ENCODE measurements at places on chromosomes 1 and 21.

GRCh38 chr1:221723848-221724236 is 18.0 kb downstream of the DUSP10 start:
- DNase-seq: no peak

GRCh38 chr1:35807614-35808449 is at the start of gene AGO4:
TSS of gene AGO4 (plus strand) at chr1:35808016. CDS start at chr1:35808417, 401 bp downstream.
- peak; percentile 36 for DNase-seq

DNA sequence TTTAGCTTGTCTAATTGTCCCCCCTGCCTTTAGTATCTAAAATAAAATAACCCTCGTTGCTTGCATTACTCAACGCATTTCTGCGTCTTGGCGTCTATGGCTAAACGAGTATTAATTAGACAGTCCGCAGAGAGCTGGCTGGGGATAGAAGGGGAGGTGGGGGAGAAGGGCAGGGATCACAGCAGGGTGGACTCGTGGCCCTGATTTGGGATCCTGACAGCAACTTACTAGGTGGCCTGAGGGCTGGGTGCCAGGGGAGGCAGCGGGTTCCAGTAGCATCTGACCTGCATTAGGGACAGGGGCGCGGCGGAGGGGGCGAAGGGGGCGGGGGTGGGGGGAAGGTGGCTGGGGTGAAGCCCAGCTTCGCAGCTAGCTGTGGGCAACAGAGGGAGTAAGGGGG is 1.1 kb upstream of the BACE2 start:
- DNase-seq: no peak

DNA sequence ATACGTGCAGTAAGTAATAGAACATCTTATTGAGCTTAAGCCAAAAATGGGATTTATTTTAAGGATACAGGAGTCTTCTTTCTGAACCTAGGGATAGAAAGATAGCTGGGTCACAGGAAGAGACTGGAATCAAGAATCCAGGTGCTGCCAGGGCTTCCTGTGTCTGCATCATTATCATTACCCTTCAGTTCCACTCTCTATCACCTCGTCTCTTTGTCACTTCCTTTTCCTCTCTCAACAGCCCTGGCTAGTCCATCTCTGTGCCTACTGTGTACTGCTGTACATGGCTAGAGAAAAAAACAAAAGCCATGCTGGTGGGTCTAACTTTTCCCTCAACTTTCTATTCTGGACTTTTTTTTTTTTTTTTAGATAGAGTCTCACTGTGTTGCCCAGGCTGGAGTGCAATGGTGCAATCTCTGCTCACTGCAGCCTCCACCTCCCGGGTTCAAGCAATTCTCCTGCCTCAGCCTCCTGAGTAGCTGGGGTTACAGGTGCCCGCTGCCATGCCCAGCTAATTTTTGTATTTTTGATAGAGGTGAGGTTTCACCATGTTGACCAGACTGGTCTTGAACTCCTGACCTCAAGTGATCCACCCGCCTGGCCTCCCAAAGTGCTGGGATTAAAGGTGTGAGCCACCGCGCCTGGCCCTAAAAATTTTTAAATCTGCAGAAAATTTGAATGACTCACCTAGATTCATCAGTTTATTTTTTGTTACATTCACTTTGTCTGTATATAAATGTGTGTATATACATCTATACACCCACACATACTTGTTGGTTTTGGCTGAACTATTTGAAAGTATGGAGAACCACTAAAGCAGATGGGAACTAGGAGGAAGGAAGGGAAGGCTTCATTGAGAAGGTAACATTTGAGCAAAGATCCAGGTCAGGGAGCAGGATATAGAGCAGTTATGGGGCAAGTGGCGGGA is 31.9 kb downstream of the UBE4B start:
- DNase-seq: no peak

- DNase-seq: no peak
These were observed 798.1 kb downstream of the ADGRL2 start for GRCh38 chr1:82598812-82599211.

DNA sequence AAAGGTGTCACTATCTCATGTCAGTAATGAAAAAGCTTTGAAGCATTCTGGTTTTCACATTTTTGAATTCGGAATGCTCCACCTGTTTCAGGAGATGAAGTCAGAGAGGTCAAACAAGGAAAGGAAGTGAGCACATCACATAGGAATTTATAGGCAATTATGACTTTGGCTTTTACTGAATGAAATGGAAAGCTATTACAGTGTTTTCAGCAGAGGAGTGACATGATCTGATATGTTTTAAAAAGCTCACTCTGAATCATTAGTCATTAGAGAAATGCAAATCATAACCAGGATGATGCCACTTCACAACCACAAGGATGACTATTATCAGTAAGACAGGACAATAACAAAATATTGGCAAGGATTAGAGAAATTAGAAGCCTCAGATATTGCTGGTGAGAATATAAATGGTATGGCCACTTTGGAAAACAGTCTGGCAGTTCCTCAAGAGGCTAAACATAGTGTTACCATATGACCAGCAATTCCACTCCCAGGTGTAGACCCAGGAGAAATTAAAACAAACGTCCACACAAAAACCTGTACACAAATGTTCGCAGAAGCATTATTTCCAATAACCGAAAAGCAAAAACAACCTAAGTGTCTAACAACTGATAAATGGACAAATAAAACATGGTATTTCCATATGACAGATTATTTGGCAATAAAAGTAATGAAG is 7.5 kb downstream of the TAF1A start:
- peak; percentile 17 for DNase-seq

- DNase-seq: peak; percentile 90
These were observed 156.0 kb downstream of the PDE4B start for GRCh38 chr1:65948609-65949229.

- no peak for DNase-seq
These were observed 20.7 kb downstream of the FNBP1L start for GRCh38 chr1:93468662-93469061.

DNA sequence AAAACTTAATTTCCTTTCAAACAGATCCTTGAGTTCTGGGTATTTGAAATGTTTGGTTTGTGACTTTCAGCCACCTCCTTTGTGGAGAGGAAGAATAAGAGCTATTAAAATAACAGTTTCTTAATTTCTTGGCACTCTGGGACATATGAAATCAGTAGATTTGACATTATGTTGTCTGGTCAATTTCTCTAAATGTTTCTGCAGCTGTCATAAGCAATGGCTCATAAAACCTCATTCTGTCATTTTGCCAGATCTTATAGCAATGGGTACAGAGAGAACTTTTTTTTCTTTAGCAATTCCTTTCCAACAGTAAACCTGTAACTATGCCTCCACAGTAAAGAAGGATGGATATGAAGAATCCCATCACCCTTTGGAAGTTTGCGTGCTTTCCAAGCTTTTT is 52.6 kb downstream of the LAMC1 start:
- DNase-seq: peak; percentile 68

- no peak for DNase-seq
These were observed 100.6 kb downstream of the CRYAA start for GRCh38 chr21:43269440-43269839.

GRCh38 chr1:211908453-211908852 is 77.9 kb upstream of the LPGAT1 start:
- DNase-seq: no peak

DNA sequence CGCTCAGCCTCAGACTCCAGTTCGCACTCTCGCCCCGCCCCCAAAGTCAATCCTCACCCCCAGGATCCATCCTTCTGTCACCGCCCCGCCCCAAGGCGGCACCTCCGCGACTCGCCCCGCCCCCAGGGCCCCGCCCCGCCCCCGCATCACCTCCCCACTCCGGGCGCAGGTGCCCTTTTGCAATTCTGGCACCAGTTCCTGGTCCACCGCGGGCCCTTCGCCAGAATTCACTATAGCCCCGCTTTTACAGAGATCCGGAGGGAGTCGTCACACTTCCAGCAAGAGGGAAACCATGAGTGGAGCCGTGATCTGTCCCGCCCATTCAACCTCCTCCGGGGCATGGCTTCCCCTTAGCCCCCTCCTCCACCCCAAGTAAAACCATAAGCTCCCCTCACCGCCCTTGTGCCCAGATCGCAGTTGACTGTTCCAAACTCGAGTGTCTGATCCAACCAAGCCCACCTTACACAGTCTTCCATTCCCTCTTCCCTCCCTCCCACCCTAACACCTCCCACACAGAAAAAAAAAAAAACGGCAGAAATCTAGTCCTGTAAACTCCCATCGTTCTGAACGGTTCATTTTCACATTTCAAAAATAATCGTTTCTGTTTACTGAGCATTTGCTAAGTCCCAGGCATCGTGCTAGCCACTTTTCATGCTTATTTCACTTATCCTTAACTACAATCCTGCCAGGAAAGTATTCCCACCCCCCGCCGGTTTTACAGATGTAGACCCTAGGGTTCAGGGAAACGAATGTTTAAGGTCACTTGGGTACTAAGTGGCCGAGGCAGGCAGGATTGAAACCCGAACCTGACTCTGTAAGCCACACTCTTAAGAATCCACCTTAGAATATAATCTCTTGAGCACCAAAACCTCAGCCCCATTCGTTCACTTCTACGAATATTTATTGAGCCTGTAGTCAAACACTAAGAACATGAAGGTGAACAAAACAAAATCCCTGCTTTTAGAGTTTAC is 1.3 kb upstream of the DNAJC16 start:
- peak; percentile 11 for DNase-seq

GRCh38 chr1:114756949-114757454 is 782 bp downstream of the CSDE1 start:
- peak; percentile 76 for DNase-seq

- no peak for DNase-seq
These were observed 8.2 kb upstream of the PLEKHA6 start for GRCh38 chr1:204367956-204368355.

DNA sequence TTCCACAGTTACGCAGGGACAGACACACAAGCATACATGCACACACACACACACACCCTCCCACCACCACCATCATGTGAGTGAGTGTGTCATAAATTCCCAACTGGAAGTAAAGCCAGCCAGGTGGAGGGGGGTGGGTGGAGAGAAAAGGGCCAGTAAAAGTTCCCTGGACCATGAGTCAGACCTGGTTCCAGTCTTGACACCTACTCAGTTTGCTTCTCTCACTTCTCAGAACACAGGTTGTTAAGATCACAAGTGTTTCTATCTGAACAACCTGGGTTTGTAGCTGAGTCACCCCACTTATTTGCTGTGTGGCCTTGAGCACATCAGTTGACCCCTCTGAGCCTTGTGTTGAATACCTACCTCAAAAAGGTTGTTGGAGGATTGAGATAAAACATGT is 9.6 kb downstream of the EPHA10 start:
- no peak for DNase-seq

GRCh38 chr1:29981586-29982239 is 741.7 kb downstream of the MATN1 start:
- DNase-seq: no peak

- DNase-seq: no peak
These were observed 43.4 kb downstream of the CDCP2 start for GRCh38 chr1:54109129-54110090.

DNA sequence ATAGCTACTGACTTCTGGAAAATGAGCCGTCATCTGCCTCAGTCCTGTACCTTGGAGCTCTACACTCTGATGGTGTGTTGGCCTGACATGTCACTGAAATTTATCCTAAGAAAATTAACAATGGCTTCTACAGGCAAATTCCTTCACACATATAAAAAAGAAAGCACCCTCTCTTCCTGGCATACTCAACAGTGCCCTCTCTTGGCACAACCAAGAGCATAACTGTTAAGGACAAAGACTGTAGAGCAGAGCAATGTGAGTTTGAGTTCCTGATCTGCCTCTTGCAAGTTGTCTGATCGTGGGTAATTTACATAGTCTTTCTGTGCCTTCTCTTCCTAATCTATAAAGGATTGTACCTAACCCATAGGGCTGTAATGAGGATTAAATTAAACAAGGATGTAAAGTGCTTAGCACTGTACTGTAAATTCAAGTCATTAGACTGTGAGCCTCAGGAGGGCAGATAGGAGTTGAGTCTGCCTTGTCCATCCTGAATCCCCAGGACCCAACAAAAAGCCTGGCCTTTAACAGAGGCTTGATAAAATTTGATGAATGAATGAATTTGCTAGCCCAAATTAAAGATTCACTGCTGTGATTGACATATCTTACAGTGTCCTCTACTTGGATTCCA is 83.5 kb downstream of the SYF2 start:
- peak; percentile 3 for DNase-seq

All from fibroblast of villous mesenchyme (primary cell).